ENCODE measurements at places on chromosomes 2 and 18.

- no peak for DNase-seq
Observed at GRCh38 chr18:5173646-5174045, 23.4 kb downstream of the AKAIN1 start.

- peak; percentile 94 for DNase-seq
Observed at GRCh38 chr2:233387667-233388528, 33.6 kb downstream of the DGKD start.

DNA sequence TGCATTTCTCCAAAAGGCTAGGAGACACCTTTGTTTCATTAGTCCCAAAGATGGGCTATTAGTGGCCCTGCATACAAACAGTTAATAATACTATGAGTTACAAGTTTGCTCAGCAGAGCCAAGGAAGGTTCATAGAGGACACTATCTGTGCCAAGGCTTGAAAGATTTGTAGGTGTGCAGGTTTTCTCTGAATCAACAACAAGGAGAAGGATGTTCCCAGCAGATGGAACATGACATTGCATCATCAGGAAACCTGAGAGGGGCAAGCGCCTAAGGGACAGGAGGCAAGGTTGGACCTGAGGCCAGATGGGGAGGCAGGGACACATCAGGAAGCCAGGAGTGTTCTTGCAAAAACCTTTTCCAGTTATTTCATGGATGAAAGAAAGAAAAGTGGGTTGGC is 35.4 kb upstream of the STK17B start:
- DNase-seq: no peak

- no peak for DNase-seq
Observed at GRCh38 chr2:29375843-29376242, 260.6 kb downstream of the CLIP4 start.

- DNase-seq: peak; percentile 7
Observed at GRCh38 chr2:143793381-143793780, 664.2 kb downstream of the ARHGAP15 start.

GRCh38 chr18:75218065-75218923 is 7.7 kb downstream of the TSHZ1 start:
- DNase-seq: no peak

- DNase-seq: no peak
Observed at GRCh38 chr18:63799189-63799588, 24.0 kb downstream of the SERPINB7 start.

DNA sequence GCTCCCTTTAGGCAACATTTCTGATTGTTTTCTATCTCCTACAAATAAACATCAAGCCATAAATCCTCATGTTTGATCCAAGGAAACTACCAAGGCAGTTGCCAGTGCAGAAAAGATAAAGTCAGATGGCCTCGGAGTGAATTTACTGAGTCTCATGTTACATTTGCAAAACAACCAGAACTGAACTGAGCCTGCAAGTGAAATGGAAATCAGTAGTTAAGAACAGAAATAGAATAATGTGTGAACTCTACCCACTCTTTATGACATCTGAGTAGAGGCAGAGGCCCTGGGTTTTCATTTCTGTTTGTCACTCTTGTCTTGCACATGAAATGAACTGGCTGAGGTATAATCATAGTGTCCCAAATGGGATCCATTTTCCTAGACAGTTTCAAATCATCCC is 20.4 kb upstream of the DAPL1 start:
- DNase-seq: no peak

All from Ammon's horn (tissue), 1 donor.